ENCODE measurements at places on chromosomes 11 and 22.

- DNase-seq = no peak
Observed at GRCh38 chr11:72546866-72547265, 112.5 kb upstream of the CLPB start.

GRCh38 chr11:93741882-93742226 is 382 bp downstream of the C11orf54 start:
- DNase-seq = no peak

DNA sequence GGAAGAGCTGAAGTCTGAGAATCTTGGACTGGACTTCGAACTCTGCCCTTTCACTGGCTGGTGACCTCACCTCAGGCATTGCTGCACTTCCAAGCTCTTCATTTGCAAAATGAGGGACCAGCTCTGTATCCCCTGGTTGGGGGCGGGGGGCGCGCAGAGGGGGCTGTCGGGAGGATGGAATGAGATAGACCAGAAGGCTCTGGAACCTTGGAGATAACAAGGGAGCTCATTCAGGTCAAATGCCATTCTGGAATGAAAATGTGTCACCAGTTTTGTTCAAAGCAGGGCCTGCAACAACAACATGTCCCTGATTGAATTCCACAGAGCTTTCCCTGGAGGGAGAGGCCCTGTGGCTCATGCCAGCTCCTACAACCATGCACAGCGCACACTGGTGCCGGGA is 370.5 kb downstream of the MN1 start:
- DNase-seq = no peak

- peak; percentile 1 for DNase-seq
Observed at GRCh38 chr11:2212411-2213251, 41.0 kb upstream of the TH start.

DNA sequence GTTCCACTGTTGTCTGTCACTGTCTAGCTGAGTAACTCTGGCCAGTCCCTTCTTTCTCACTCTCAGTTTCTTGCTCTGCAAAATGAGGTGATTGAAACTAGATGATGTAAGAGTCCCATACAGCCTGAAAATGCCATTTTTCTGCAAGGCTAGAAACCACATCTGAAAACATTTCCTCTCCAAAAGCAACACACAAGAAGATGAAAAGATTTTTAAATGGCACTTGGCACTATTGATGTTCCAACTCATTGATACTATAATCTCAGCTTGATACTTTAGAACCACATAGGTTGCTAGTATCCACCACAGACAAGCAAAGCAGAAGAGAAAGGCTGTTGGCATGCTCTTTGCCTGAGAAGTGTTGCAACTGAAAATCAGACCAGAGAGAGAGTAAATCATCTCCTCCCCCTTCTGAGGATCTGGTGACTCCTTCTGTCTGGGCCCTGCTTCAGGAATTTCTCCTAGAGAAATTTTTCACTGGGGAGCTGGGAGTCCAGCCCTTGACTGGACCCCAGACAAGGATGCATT is 1217.9 kb downstream of the LRRC4C start:
- DNase-seq = no peak

DNA sequence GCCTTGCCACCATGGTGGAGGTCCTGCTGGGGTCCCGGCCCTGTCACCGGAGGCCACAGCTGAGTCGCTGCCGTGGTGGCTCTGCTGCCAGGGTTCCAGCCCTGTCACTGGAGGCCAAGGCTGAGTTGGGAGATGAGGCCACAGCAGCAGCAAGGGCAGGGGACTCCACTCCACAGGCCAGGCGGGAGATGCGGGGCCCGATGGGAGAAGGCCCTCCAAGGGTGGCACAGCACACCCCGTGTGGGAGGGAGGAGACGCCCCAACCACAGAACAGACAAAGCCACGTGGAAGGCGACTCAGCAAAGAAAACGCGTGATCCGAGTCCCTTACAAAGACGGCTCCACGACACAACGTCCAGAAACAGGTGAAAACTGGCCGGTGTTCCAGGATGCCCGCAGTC is 159.3 kb downstream of the BRD1 start:
- DNase-seq = no peak

GRCh38 chr22:22943521-22944267 is 56.1 kb downstream of the IGLL5 start:
- no peak for DNase-seq

DNA sequence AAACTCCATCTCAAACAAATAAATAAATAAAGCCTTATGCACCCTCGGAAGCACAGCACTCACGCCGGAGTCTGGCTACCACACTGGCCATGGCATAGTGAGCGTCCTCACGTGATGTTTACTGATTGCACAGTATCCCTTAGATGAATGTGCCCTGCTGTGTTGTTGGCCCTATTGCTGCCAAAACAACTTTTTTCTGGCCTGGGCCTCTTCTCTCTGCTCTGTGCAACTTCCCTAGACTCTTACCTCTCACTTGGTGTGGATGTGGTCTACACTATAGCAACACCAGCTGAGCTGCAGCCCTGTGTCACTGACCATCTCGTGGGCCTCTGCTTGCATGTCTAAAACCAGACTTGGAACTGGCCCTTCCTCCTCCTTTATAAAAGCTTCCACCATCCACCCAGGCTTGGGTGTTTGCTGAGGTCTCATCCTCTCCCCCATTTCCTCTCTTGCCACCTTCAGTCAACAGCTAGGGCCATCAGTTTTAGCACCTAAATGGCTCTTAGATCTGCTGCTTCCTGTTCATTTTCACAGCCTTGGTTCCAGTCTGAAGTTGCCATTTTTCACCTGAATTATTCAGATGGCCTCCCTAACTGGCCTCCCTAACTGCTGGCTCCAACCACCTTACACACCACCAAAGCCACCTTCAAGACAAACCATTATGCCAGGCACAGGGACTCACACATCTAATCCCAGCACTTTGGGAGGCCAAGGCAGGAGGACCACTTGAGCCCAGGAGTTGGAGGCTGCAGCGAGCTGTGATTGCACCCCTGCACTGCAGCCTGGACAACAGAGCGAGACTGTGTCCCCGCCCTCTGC is 9.2 kb downstream of the ZNF74 start:
- no peak for DNase-seq

GRCh38 chr11:13881226-13881905 is 81.2 kb upstream of the SPON1 start:
- no peak for DNase-seq

All from activated naive CD4-positive, alpha-beta T cell treated with anti-CD3 and anti-CD28 coated beads, Interleukin-2, amount 50 U/mL, for 72 hours (primary cell).